NCI-H1930 (cell line): ENCODE measurements at places on chromosomes 11 and 22.

DNA sequence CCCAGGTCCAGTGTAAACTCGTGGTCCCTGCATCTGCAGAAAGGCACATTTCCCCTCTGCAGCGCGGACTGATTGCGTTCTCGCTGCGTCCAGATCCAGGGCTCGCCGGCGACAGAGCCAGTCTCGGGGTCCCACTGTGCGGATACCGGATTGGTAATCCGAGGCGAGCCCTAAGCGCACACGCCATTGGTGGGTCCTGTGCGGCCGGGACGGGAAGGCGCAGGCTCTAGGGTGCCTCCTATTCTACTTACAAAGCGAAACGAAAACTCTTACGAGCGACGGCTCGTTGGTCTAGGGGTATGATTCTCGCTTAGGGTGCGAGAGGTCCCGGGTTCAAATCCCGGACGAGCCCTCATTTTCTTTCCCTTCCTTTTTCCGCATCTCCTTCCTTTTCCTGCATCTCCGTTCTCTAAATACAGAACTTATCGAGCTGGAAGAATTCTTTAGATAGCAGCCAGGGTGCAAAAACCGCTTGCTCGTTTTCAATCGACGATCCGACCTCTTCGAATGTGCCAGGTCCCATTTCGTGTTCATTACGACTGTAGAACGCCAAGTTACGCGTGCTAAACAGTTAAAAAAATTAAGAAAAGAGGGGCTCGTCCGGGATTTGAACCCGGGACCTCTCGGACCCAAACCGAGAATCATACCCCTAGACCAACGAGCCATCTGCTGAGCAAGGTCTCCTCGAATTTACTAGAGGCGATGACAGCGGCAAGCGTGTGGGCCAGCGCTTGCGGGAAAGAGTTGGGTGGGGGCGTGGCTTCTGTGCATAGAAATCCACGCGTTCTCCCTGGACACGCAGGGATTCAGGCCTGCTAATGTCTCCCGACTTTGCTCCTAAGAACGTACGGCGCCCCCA, 29.2 kb upstream of the WNT11 start:
- DNase-seq = peak; percentile 86

- DNase-seq = no peak
Observed at GRCh38 chr11:21385669-21386440, 716.5 kb downstream of the NELL1 start.

- DNase-seq = no peak
Observed at GRCh38 chr22:30843245-30843644, 125.3 kb downstream of the MORC2 start.

DNA sequence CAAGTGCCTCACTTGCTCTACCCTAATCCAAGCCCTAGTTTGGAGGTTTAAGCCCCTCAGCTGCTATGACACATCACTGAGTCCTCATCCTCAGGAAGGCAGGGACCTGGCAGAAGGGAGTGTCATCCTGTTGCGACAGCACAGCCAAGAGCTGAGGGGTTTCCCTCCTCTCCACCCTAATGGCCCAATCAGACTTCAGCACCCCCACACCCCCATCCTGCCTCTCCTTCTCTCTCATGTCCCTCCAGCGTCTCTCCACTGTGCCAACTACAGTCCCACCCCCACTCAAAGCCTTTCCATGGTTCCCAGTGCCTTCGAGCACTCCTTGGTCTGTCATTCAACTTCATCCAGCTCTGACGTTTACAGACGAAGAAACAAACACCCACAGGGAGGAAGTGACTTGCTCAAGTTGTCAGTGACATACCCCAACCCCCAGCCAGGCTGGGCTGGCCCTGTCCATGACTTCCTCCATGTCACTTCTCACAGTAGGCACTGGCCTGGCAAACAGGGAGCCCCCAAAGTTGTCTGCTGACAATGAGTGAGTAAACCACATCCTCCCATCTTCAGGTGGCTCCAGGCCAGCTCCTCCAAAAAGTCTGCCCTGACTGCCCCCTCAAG, 15.6 kb downstream of the ARAP1 start:
- DNase-seq = no peak

GRCh38 chr11:100612766-100613165, 74.3 kb upstream of the ARHGAP42 start:
- DNase-seq = no peak

GRCh38 chr11:72753341-72754148, 1.3 kb upstream of the ARAP1 start:
- no peak for DNase-seq

DNA sequence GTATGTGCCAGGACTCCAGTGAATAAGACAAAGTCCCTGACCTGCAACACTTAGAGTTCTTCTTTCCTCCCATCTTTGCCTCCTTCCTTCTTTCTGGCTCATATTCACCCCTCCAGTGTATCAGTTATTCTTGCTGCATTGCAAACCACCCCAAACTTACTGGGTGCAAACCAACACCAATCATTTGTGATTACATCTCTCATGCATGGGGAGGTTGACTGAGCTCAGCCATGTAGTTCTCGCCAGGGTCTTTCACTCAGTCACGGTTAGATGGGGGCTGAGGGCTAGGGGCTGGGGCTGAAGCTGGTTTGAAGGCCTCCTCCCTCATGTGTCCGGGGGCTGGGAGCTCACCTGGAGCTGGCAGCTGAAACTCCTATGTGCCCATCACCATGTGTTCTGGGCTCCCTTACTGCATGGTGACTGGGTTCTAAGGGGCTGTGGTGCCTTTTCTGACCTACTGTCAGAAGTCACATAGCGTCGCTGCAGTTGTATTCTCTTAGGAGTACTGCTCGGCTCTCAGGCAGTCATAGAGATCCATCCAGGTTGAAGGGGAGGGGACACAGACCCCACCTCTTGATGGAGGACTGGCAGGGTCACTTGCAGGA, 35.0 kb upstream of the CACNG2 start:
- DNase-seq = no peak

DNA sequence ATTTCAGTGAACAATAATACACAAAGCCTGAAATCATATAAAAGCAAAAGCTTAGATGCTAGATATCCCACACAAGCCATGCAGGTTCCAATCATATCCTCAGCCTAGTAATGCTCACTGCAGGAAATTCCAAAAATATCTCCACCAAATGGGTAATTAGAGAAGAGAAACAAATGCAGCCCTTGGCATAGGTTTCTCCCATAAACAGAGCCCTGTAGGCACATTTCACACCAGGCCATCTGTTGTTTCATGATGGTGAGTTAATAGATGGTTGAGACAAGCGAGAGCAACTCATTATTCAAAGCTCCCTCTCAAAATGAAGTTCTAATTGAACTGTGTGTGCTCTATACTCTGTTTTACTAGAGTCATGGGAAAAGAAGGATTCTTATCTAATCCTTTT, 154.6 kb upstream of the TRPC6 start:
- no peak for DNase-seq
